AG10803 (cell line): ENCODE measurements at places on chromosomes 5 and 9.
A peak's percentile ranks its signal among the peaks of the same experiment; 100 is the strongest.

DNA sequence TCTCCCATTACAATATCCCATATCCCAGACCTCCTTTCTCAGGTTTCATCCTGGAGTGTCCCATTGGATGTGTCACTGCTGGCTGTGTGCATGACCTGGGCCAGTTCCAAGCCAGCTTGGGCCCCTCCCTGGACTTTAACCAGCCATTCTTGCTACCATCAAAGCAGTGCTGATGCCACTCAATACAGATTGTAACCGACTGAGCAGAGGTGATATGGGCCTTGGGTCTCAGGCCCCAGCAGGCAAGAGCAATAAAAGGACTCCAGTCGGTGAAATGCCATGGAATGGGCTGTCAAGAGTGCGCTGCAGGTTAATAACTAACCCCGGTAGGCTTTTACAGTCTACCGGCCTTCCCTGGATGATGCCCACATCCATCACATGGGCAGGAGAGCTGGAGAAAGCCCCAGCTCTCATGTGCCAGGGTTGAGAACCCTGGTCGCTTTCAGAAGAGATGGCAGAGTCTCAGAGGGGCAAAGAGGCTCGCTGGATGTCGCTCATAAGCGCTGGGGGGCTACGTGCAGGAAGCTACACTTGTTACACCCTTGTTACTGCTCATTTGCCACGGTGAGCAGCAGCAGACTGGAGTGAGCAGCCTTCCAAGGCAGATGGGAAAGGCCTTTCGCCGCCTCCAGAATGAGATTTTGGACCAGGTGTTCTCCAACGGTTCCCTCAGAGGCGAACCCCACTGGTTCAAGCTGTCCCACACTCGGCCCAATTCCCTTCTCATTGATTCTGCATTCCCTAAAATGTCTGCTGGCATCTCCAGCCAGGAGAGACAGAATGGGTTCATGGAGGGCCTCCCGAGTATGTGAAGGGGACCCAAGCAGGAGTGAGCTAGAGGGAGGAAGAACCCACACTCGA lies 13.2 kb downstream of the EPB41L4B start:
- DNase-seq, result no peak

GRCh38 chr5:43415935-43416802 lies 4.0 kb upstream of the CCL28 start:
- no peak for DNase-seq

- DNase-seq, result no peak
These were observed 308.7 kb downstream of the MED10 start for GRCh38 chr5:6069496-6070185.

- peak; percentile 78 for DNase-seq
These were observed 35.4 kb upstream of the IL17B start for GRCh38 chr5:149414405-149415065.

GRCh38 chr9:89468281-89468960 lies 29.5 kb downstream of the SEMA4D start:
- DNase-seq, result no peak

- no peak for DNase-seq
These were observed 53.8 kb upstream of the CLINT1 start for GRCh38 chr5:157912621-157913325.

DNA sequence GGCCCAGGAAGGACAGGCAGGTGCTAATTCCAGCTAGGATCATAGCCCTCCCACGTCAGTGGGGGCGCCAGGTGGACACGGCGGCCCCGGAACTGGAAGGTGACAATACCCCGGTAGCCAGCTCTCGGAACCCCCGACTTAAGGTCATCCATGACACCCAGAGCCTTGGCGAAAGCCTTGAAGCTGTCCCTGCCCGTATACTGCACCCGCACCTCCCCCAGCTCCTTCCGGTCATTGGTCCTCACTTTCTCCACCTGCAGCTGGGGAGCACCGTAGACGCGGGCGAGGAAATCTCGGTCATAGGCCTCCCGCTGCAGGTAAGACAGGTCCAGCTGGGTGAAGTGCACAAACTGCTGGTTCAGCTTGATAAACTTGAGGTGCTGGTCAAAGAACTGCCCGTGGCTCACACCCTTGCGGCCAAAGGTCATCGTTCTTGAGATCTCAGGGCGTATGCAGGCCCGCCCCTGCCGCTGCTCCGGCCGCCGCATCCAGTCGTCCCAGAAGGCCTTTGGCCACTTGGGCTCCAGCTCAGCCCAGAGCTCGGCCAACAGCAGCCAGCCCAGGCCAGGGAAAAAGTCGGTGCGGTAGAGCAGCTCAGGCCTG lies 10.9 kb downstream of the MGAT1 start:
- no peak for DNase-seq

GRCh38 chr5:177366528-177367322 lies 9.0 kb downstream of the RGS14 start:
- DNase-seq, result peak; percentile 77

DNA sequence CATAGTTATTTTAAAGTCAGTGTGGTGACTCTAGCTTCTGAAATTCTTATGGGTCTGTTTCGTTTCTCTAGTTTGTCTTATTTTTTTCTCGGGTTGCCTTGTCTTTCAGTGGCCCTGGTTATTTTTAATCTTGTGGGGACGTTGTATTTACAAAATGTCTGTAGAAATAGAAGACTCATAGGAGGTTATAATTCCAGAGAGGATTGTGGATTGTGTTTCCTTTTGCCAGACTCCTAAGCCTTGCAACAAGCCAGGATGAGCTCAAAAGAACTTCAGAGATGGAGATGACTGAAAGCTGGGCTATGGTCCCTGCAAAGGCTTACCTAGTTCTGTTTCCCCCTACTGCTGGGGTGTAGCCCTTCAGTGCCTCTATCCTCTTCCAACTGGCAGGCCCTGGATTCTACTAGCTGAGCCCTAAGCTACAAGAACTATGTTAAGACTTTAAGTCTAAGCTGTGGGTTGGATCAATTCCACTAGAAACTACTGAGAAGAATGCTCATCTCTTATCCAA lies 32.2 kb upstream of the LECT2 start:
- DNase-seq, result peak; percentile 78

- DNase-seq, result no peak
These were observed 67.6 kb upstream of the BARHL1 start for GRCh38 chr9:132514821-132515220.

DNA sequence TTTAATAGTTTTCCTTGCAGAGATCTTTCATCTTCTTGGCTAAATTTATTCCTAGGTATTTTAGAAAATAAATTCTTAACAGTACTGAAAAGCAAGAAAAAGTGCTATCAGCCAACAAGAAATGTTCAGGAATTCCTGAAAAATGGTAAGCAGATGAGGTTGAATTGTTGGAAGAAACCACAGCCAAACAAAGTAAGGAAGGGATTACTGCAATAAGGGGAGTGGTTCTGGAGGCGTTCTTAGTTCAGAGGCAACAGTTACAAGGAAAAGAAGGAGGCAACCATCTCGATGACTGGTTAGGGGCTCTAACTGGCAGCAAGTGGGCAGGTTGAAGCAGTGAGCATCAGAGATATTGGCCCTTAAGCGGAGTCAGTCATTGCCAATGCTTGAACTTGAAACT lies 12.8 kb upstream of the OR13J1 start:
- peak; percentile 79 for DNase-seq

DNA sequence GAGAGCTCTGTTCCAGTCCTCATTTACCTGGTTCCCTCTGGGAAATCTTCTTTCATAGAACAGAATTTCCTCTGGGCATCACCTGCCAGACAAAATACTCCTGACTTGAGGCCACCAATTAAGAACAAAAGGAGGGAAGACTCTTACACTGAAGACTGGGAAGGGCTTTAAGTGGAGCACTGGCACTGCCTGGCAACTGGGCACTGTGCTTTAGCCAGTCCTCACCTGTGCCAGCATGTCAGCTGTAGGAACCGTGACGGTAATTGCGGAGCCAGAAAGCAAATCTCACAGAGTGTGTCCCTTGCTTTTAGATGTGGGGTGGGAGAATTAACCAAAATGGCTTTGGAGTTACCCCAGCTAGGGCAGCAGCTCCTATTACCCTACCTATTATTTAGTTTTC lies 40.6 kb downstream of the FAM219A start:
- no peak for DNase-seq

DNA sequence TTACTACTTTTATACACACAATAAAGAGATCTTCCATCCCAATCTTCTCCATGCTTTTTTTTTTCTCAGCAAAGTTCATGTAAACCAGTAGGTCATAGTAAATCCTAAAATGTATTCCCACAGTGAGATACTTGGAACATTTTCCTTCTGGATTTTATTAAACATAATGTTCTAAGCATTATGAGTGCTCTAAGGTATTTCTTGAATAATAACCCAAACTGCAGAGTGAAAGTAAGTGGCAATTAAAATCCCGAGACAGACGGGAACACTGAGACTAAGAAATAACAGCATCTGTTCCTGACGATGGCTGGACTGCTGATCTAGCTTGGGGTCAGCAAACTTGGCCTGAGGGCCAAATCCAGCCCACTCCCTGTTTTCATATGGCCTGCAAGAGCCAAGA lies 359.8 kb downstream of the ARL15 start:
- DNase-seq, result no peak

- no peak for DNase-seq
These were observed 40.9 kb downstream of the VLDLR start for GRCh38 chr9:2662496-2662895.

DNA sequence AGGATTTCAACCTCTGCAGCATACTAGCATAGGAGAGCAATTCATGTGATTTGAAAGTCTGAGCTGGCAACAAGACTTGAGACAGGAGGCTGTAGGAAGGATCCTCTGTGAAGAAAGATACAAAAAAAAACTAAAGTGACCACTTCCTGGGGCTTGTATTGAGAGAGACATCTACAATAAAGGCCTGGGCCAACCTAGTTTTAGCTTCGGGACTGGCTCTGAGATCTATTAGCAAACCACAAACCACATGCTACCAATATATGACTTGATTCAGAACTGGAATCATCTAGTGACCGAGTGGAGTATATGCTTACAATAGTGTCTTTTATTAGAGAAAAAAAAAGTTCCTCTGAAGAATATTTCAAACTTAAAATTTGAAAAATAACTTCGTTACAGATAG lies 1448.9 kb upstream of the CDH6 start:
- DNase-seq, result no peak

- DNase-seq, result no peak
These were observed 39.3 kb downstream of the SPARC start for GRCh38 chr5:151647320-151647861.

DNA sequence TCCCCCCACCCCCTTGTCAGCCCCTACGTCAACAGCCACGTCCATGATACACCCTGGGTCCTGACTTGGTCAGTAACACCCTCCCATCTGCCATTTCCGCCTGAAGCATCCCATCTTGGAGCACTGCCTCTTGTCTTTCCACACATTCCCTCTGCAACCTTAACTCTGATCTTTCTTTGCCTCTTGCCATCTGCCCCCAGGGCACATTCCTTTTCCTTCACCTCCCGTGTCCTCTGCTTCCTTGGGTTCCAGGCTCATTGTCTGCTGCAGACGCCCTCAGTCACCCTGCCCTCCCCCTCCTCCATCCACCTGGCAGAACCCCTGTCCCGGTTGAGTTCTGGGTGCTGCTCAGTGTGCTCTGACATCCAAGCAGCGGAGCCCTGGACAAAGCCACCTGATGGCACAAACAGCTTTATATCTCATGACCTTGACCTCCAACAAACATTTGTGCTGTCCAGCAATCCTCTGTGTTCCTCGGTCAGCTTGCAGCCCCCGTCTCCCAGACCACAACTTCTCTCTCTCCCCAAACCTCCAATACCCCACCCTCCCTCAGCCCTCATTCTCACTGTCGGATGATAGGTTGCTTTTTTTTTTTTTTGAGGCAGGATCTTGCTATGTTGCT lies 97.7 kb upstream of the IER5L start:
- peak; percentile 21 for DNase-seq

DNA sequence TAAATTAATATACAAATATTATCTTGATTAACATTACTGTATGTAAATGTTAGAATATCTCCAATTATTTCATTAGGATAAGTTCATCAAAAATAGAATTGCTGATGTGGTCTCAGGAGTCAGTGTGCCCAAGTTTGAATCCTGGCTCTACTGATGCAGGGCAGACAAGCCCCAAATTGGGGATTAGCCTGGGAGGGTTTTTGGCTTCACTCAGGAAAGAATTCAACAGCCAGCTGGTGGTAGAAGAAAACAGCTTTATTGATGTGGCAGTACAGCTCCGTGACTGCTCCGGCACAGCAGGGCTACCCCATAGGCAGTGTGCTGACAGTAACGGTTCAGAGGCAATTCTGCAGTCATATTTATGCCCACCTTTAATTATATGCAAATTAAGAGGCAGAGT lies 32.5 kb downstream of the COL27A1 start:
- DNase-seq, result no peak

- DNase-seq, result peak; percentile 69
These were observed 26.2 kb downstream of the TCF7 start for GRCh38 chr5:134140530-134141201.

DNA sequence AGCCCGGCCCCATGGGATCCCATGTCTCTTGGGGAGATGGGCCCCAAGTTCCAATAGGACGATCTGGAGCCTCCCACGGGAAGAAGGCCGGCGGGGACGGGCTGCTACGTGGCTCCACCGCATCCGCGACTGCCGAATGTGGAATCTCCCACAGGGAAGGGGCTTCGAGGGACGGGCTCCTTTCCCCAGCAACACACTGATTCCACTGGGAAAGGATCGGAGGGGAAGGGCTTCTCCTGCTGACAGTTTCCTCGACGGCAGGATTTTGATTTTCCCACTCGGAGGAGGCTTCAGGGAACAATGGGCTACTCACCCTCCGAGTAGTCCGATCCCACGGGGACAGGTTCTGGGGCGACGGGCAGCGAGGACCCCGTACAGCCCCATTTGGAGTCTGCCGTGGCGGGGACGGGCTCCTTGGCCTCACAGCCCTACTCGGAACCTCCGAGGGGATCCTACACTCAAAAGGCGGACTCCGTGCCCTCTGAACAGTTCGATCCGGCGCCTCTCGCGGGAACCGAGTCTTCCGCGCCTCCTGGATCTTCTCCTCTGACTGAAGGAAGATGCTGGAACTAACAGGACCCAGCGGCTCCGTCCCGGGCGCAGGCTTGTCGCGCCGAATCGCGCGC lies 1.3 kb downstream of the PROB1 start:
- DNase-seq, result no peak

DNA sequence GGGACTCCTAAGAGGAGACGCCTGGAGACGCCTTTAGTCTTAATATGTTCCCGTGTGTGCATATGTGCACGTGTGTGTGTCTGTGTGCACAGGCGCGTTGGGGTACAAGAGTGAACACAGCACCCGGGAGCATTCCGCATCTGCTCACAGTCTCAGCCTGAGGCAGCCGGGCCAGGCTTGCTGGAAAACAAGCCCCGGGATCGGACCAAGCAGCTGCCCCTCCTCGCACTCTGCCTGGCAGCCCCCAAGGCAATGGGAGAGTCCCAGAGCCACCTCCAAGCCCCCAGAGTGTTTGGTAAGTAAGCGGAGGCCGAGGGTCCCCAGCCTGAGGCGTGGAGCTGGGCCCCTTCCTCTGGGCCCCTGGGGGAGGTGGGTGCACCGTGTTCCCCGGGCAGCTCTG lies 27.3 kb upstream of the UBAC1 start:
- DNase-seq, result no peak
